ENCODE measurements at places on chromosomes 5 and 9.

GRCh38 chr5:111636736-111637135 lies 120.3 kb downstream of the NREP start:
- no peak for DNase-seq

GRCh38 chr5:39518516-39518915 lies 93.7 kb upstream of the DAB2 start:
- no peak for DNase-seq

DNA sequence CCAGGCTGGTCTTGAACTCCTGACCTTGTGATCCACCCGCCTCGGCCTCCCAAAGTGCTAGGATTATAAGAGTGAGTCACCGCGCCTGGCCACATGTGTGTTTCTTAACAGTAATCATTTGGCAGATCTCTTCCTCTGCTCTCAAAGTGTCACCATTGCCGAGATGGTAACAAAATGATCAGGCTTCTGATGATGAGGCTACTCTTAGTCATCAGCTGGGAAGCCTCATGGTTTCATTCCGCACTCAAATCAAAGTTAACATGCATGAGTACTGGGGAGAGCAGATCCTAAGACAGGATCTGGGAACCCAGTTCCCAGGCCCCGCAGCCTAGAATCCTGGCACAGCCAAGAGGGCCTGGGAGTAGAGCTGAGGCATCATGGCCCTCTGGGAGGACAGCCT lies 27.4 kb downstream of the BARHL1 start:
- DNase-seq: no peak

GRCh38 chr9:123589361-123590239 lies 233.6 kb downstream of the CRB2 start:
- no peak for DNase-seq

GRCh38 chr5:118554981-118555380 lies 433.4 kb downstream of the DTWD2 start:
- DNase-seq: no peak

GRCh38 chr5:57434227-57434640 lies 48.4 kb downstream of the ACTBL2 start:
- DNase-seq: peak; percentile 82

- DNase-seq: no peak
Measured at GRCh38 chr5:150631326-150631701, 9.1 kb upstream of the SYNPO start.

DNA sequence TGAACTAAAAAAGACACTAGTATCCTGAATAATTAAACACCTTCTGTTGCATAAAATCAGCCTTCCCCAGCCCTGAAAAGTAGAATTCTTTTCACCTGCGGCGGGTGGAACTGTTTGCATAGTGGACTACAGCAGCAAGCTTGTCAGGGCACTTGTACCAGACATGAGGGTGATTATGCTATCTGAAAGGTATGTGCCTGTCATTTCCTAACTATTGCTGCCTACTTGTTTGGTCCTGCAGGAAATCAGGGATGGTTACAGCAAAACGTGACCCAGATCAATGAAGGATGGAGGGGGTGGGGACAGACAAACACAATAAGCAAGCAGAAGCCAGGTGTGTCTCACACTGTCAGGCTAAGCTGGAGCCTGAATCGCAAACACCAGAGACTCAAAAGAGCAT lies 385.6 kb downstream of the MLLT3 start:
- no peak for DNase-seq

- DNase-seq: no peak
Measured at GRCh38 chr9:128101690-128102089, 25.8 kb downstream of the PTGES2 start.

DNA sequence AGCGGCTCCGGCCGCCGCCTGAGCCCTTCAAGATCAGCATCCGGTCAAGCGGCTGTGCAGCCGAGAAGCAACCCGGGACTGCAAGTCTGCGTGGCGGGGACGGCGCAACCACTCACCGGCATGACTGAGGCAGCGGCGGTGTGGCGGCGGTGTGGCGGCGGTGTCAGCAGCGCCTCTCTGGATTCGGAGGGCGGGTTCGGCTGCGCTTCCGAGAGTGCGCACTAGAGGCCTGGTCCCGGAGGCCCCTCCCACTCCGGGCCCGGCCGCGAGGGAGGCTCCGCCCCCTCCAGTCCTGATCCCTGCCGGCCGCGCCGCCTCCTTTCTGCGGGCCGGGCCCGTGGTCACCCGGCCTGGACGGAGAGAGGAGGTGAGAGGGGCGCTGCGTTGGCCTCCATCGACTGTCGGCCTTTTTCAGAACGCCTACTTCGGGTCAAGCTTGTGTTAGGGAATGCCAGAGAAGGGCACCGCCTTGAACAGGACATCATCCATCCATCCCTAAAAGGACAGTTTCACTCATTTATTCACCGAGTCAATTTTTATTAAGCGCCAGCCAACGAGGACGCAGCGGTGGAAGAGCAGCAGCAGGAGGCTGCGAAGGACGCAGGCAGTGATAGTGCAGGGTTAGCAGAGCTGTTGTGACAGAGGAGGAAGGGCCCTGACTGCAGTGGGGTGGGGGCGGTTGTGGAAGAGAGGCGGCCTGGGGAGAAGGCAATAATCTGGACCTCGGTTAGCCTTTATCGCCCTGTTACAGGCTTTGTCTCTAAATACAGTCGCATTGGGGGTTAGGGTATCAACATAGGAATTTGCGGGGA lies at the start of gene ATOX1:
TSS of gene ATOX1 (minus strand) at position 202 of the 812 bp plus-strand sequence. CDS start at position 122, 80 bp downstream.
- DNase-seq: peak; percentile 96

GRCh38 chr5:55173687-55174230 lies 782 bp upstream of the CDC20B start:
- DNase-seq: no peak

DNA sequence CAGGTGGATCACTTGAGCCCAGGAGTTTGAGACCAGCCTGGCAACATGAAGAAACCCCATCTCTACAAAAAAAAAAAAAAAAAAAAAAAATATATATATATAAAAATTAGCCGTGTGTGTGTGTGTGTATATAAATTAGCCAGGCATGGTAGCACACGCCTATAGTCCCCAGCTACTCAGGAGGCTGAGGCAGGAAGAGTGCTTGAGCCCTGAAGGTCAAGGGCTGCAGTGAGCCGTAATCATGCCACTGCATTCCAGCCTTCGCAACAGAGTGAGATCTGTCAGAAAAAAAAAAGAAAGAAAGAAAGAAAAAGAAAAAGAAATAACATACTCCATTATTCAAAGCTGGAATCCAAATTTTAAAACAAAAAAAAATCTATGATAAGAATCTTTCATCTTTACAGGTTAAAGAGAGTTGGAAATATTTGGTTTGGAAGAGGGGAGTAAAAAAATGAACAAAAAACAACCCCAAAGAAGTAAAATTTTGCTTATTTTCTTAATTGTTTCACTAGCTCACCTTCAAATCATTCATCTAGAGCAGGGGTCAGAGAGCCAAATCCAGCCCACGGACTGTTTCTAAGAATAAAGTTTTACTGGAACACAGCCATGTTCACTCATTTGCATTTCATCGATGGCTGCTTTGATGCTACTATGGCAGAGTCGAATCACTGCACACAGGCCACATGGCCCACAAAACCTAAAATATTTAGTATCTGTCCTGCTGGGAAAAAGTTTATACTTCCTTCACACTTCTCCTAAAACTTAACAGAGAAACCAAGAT lies 109.9 kb downstream of the DROSHA start:
- DNase-seq: no peak

GRCh38 chr5:75049456-75050351 lies 2.7 kb downstream of the GCNT4 start:
- DNase-seq: peak; percentile 89

DNA sequence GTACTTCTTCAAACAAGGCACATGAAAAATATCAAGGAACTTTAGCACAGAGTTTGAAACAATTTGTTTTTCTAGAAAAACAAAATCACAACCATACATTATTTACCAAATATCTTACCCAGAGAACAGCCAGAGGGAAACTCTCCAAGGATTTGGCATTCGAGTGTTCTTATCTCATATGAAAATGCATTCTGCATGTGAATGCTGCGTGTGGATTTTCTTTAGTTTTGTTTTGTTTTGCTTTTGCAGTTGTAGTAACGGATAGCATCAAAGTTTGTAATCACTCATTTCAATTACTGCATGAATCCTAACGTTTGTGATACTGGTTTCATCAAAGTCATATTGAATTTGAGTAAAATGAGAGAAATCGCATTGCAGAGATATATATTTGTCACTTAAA lies 28.0 kb downstream of the ADAMTSL1 start:
- DNase-seq: no peak

- DNase-seq: no peak
Measured at GRCh38 chr9:116432051-116432450, 255.1 kb upstream of the TRIM32 start.

- DNase-seq: no peak
Measured at GRCh38 chr5:141982626-141983025, 13.7 kb downstream of the RNF14 start.

DNA sequence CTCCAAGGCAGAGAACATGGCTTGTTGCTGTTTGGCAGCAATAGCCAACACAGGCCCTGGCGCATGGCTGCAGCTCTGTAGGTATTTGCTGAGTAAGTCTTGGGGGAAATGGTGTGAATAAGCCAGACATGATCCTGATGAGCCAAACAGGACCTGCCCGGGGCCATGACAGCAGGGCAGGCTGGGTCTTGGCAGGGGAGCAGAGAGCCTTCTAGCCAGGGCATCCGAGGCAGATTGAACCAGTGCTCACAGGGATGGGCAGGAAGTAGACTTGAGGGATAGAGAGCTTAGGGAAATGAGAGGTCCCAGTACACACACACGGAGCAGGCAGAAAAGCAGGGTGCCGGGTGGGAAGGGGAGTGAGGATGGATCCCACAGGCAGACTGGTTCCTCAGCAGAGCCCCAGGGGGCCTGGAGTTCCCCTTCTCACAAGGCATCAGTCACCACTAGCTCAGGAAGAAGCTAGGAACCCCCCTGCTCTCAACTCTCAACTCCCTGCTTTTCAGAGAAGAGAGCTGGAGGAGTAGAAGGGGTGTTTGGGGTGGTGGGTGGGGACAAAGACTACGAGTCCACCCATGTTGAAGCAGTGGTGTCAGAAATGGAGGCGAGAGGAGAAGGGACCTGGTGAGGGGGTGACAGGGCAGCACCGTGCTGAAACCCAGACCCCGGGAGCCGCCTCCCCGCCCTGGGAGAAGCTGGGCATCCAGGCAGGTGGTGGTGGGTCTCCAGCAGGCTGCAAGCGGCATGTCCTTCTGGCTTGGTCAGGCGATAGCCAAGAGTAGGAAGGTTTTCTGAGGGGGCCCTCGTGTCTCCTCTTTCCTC lies 111.1 kb downstream of the RGS3 start:
- DNase-seq: no peak

- DNase-seq: no peak
Measured at GRCh38 chr5:87399720-87400119, 13.0 kb downstream of the CCNH start.

DNA sequence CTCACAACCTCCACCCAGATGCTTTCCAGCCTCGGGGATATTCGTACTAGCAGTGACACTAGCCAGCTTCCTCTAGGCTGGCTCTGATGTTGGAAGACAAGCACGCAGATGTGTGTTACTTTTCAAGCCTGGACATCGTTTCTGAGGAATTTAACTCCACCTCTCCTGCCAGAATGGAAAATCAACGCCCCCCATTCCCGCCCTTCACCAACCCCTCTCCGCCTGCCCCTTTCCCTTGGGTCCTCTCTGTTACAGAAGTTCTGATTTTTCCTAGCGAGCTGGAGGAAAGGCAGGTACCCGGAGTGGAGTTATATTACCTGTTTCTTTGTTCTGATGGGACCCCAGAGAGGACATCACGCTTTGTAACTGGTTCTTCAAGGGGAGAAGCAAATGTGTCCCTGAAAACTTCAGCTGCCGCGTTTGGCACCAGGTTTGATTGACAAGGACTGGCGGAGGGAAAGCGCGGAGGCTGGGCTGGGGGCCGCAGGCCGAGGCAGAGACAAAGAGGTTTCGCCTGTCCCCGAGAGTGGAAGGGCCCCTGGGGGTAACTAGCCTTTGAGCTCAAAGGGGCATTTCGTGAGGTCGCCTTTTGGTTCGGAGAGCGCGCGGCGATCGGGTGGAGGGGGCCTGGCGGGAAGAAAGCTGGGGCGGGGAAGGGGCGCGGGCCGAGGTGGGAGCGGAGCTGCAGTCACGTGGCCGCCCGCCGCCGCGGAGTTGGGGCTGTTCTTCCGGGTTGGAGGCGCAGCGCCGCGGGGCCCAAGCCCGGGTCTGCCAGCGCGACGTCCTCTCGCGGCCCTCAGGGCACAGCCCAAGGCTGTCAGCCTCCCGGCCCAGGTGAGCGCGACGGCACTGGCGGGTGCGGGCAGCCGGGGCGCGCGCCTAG lies at the start of gene NNT:
TSS of gene NNT (plus strand) at position 720 of the 883 bp plus-strand sequence. CDS start 6,016 bp downstream, outside the sequence.
- peak; percentile 78 for DNase-seq

- DNase-seq: no peak
Measured at GRCh38 chr5:124883681-124884080, 137.2 kb upstream of the ZNF608 start.

DNA sequence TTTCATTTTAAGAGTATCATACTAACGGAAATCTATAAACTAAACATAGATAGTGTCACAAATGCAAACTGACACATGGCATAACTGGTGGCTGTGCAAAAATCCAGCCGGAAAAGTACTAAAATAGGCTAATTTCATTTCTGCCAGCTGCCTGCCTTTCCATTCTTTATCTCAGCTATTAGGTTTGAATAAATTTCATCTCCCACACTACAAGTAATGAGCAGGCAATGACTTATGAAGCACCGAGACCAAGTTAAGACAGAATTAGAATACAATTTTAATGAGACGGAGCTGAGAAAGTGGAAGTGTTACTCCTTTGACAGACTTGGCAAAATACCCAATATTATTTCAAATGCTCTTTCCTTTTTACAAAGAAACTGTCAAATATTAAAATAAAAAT lies 258.8 kb upstream of the ZNF608 start:
- DNase-seq: no peak

DNA sequence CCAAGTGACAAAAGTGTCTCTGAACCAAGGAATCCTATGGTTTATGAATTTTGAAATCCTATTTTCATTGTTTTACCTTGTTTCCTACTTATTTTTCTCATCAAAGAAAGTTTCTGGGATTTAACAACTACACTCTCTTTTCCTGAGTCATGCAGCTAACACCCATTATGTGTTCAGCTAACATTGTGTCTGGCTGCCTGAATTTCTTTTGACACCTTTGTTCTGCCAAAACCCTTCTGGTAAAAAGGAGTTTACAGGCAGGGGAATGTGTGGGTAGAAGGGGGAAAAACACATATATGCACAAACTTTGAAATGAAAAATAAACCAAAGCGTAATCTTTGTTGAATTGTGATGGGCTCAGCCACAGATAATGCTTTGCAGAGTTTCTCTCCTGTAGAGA lies 146.2 kb downstream of the COX7C start:
- no peak for DNase-seq

DNA sequence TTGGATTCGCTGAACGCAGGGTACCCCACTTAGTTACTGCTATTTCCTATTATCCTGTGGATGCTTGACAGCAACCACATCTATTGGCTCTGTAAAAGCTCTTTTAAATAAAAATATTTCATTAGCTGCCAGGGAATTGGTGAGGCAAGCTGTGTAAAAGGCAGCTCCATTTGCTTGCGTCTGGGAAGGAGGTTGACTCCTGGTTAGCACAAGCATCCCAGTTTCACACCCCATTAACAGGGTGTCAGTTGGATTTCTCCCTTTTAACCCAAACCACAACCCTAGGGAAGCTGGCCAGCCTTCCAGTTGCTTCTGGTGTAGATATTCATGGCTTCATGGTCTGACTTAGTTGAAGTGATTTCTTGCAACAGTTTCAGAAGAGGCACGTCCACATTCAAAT lies 151.0 kb downstream of the GPBP1 start:
- no peak for DNase-seq
